Heart right ventricle (tissue), 16 donors: ENCODE measurements at places on chromosomes 13 and 19. TPM values are rescaled to one million over a fixed set of nuclear protein-coding genes. Genes with fewer than 3 reads are reported as not detected.

The CASP14 gene
- total RNA-seq = not detected

The IFNL1 gene
- total RNA-seq = not detected

The ZSCAN4 gene
- not detected for total RNA-seq

The PSG3 gene
- not detected for total RNA-seq

The TNFSF13B gene
- total RNA-seq = 1.5 TPM

The TMPRSS9 gene
- total RNA-seq = not detected

The NFIX gene
- total RNA-seq = 138 TPM

DNA sequence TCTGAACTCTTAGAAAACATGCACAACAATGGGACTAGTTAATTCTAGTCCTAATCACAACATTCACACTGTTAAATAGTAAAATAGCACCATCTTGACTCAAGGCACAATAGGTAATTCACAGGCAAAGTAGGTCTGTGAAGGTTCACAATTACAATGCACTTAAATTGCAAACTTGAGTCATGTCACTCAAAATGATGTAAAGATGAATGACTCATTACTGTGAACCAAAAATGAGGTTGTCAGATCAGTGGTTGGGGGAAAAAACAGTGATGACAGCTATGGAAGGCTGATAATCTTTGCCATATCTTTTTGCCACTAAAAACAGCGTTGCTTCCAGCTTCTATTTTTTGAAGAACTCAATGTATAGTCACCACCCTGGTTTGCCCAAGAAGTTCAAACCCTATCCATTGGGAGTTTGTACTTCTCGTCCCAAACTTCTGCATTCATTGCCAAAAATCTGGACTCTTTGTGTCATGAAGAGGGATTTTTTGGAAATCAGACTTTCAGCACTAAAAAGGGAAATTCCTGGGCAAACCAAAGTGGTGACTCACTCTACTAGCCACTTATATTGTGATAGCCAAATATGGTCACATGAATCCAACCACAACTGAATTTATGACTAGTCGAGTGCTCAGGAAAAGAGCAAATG lies 200.9 kb upstream of the TMTC4 start:
- DNase-seq = no peak

GRCh38 chr13:101640788-101641400 lies 188.4 kb downstream of the ITGBL1 start:
- DNase-seq = no peak

GRCh38 chr13:21047591-21048282 lies 13.6 kb downstream of the LATS2 start:
- no peak for DNase-seq

DNA sequence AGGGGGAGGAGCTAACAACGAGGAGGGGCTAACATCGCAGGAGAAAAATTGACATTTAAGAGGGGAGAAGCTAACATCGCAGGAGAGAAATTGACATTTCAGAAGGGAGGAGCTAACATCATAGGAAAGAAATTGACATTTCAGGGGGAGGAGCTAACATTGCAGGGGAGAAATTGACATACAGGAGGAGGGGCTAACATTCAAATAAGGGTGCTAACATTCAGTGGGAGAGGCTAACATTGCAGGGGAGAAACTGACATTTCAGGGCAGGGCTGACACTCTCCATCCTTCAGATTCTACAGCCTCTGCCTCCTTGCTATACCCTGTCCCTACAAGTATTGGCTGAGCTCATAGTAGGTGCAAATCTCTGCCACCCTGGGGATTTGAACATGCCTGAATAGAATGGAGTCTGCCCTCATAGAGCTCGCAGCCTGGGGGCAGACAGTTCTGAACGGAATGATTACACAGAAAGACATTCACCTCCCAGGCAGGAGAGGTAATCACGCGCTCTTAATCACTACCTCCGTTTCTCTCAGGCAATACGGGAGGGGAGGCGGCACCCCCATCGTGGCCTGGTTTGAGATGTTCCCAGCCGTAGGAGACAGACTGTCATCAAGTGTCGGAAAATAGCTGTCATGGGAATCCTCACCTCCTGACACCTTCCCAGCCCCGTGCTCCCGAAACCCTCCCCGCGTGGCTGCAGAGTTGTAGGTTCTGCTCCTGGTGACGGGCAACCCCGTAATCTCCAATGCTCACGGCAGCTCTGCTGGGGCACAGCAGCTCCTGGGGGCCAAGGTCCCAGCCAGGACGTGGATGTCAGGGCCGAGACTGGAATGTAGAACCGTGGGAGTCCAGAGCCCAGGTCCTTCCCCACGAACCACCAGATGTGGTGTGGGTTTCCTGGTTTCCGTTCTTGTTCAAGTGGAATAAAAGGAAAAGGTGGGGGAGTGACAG lies 9.5 kb downstream of the GPR32 start:
- no peak for DNase-seq

GRCh38 chr13:79482281-79482970 lies 1.5 kb downstream of the NDFIP2 start:
- DNase-seq = no peak

DNA sequence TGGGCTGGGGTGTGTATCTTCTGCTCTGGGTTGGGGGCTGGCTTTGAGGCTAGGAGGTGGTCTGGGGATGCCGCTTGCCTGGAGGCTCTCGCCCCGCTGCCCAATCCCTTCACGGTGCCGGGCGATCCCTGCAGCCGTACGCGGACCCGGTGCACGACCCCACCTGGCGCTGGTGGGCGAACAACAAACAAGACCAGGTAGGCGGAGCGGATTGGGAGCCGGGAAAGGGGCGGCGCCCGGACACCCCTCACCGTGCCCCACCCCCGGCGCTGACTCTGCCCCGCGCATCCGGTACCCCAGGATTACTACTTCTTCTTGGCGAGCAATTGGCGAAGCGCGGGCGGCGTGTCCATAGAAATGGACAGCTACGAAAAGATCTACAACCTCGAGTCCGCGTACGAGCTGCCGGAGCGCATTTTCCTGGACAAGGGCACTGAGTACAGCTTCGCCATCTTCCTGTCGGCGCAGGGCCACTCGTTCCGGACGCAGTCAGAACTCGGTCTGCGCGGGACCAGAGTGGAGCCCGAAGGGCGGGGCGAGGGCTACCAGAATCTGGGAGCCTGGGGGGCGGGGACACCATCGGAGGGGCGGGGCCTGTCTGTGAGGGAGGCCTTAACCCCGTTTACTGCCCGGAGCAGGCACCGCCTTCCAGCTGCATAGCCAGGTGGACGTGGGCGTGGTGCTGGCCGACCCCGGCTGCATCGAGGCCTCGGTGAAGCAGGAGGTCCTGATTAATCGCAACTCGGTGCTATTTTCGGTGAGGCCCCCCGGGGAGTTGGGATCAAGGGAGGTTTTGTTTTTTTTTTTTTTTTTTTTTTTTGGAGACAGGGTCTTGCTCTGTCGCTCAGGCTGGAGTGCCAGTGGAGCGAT lies 12.1 kb upstream of the PSMD8 start:
- DNase-seq = peak; percentile 82

DNA sequence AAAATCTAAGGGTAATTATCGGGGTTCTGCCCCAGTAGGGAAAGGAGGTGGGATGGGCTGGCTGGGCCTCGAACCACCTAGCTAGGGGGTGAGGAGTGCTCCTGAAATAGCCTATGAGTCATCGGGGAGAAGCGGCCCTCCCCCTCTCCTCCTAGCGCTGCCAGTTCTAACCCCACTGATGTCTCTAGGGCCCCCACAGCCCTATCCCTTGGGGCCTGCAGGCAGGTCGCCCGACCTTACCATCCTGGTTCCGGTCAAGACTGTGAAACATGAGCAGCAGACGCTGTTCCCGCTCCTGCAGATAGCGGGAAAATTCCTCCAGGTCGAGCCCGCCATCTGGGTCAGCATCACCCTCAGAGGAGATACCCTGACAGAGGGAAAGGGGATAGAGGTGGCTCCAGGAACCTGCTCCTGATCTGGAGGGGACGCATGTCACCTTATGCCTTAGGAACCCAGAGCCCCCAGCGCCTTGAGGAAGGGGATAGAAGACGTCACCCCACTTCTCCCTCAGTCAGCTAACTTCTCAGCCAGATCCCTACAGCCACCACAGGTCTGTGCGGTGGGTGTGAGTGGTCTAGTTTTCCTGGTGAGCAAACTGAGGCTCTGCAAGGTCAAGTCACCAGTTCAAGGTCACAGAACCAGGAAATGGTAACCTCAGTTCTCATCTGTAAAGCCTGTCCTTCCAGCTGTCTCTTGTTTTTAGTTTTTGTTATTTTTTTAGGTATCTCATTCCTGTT lies 1.5 kb downstream of the SLC25A23 start:
- no peak for DNase-seq

DNA sequence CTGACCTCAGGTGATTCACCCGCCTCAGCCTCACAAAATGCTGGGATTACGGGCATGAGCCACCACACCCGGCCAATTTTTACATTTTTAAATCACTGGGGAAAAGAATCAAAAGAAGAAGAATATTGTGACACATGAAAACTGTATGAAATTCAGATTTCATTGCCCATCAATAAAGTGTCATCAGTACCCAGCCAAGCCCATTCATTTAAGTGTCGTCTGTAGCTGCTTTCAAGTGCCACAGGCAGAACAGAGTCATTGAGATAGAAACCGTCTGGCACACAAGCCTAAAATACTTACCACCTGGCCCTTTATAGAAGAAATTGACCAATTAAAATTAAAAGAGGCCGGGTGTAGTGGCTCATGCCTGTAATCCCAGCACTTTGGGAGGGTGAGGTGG lies 15.3 kb downstream of the COLGALT1 start:
- DNase-seq = no peak

DNA sequence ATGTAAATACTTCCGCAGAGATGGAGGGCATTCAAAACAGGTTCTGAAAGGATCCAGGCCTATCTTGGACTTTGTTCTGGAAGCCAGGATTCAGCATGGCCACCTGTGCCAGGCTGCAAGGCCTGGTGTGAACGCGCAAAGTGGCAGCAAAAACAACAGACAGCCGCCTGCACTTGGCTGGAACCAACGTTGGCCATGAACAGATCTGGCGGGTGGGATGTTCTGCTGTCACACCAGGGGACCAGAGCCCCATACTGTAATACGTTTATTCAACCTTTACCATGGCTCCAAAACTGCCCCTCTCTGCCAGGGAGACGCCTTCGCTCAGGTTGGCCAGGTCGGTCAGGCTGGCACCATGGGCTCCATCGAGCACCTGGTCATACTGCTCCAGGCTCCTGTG lies 69.7 kb downstream of the EPS15L1 start:
- DNase-seq = no peak

DNA sequence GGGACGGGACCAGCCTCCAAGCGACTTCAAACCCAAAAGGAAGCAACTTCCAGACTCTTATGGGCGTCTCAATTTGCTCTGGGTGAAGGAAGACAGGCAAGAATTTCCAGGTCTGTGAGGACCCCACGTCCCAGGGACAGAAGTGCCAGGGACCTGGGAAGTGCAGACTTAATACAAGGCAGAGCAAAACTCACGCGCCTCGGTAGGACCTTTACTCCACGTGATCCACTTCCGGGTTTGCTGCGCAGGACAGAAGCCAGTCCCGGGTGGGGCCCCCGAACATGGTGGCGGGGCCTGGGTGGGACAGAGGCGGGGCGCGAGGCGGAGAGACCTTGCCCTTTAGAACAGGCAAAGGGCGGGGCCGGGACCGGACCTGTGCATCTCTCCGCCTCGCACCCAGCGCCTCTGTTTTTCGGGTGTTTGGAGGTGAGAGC lies 9.3 kb downstream of the ZNF611 start:
- DNase-seq = no peak

DNA sequence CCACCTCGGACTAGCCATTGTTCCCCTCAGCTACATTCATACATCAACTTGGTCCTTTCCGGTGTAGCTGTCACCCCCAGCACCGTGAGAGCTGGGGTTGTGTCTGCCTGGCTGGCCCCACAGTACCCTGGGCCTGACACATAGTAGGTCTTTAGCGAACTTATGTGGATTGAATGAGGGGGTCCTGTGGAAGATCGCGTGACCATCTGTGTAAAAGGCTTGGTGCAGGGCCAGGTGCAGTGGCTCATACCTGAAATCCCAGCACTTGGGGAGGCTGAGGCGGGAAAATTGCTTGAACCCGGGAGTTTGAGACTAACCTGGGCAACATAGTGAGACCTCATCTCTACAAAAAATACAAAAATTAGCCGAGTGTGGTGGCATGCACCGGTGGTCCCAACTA lies 2.0 kb downstream of the SMARCA4 start:
- no peak for DNase-seq
